ENCODE measurements at places on chromosomes 5 and 9. TPM values are rescaled to one million over a fixed set of nuclear protein-coding genes. Genes with fewer than 3 reads are reported as not detected.

- peak overlapping the region; percentile 100 for H3K27ac ChIP-seq
- no peaks in the 10 kb centered on the region for H3K27me3 ChIP-seq
- peaks cover 2% of the 10 kb centered on the region for H3K36me3 ChIP-seq
- H3K4me1 ChIP-seq, result peaks cover 26% of the 10 kb centered on the region
Measured at GRCh38 chr9:6681957-6682501, 36.5 kb upstream of the GLDC start.

Gene SCGB3A2
- total RNA-seq, result not detected

Gene NNT
- total RNA-seq, result 120 TPM

DNA sequence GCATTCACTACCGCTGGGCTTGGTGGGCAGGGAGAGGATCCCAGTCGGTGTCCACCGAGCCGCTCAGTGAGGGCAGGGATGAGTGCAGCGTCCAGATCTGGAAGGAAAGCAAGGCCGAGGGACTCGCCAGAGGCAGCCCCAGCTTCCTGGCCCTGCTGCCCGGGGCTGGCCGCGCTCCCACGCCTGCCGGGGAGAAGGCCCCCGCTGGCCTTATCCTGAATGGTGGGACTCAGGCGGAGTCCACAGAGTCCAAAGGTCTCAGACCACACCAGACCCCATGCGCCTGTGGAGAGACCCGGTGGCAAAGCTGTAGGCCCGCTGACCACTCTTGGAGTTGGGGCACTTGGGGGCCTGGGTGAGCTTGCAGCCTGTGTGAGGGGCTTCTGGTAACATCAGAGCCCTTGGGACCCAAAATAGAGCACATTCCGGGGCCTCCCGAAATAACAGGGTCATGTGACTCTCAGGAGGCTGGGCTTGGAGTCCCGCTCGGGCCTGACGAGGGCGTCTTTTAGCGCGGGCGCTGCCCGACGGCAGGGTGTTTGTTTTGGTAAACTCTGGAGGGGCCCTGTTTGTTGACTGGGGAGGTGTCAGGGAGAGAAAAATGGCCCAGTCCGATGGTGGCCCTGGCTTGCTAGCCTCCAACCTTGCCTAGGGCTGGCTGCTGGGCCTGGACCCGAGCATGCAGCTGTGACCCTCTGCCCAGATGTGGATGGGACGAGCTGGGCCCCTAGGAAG, 2.8 kb downstream of the RXRA start:
- H3K36me3 ChIP-seq, result no peaks in the 10 kb centered on the region
- peaks cover 44% of the 10 kb centered on the region for H3K4me1 ChIP-seq
- H3K27me3 ChIP-seq, result no peaks in the 10 kb centered on the region
- H3K27ac ChIP-seq, result peak overlapping the region; percentile 81
- DNase-seq, result no peak

Gene SLC6A7
- not detected for total RNA-seq

DNA sequence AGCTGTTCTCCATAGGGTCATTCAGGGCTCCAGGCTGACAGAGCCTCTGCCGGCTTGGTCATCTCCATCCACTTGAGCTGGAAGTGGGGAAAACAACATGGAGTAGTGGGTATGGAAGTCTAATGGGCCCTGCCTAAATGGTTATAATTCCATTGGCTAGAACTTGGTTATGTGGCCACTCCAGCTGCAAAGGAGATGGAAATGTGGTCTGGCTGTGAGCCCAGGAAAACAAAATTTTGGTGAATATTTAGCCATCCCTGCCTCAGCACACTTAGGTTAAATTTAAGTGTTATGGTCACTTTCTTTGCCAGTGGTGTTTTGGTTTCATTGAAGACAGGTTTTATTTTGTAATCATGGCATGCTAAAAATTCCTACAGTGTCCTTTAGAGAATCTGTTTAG, 112.3 kb downstream of the SMARCA2 start:
- no peak overlapping the region for H3K4me3 ChIP-seq
- H3K36me3 ChIP-seq, result peaks cover 7% of the 10 kb centered on the region
- H3K4me1 ChIP-seq, result peaks cover 53% of the 10 kb centered on the region
- H3K27me3 ChIP-seq, result no peaks in the 10 kb centered on the region

- peak overlapping the region; percentile 6 for H3K27ac ChIP-seq
- H3K36me3 ChIP-seq, result no peaks in the 10 kb centered on the region
Measured at GRCh38 chr5:67809589-67809988, 406.0 kb upstream of the PIK3R1 start.

DNA sequence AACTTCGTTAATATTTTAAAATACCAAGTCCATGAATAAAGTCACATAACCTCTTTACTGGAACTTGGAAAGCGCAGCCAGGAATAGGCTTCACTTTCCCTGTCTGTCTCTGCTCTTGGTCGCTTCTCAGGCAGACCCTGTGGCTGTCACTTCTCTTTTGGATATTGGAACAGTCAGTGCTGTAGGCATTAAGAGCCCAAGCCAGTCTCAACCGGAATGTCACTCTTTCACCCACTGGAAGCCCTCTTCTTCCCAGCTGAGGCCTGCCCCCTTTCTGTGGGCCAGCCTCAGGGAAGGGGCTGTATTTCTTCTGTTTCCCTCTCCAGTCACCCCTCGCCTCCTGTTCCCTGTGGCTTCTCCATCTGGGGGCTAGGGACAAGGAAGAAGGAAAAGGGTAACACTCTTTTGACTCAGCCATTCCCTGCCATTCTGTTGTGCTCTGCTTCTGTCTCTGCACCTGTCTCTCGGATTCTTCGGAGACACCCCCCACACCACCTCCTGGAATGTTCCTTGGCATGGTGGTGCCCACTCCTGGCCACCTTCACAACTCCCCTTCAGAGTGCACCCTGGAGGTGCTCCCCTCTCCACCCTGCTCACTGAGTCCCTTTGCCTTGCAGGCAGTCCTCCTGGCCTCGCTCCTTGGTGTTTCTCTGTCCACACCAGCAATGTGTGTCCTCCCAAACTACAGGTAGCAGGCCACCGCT, 103.4 kb downstream of the TRIO start:
- no peaks in the 10 kb centered on the region for H3K27me3 ChIP-seq
- no peak for DNase-seq
- no peaks in the 10 kb centered on the region for H3K36me3 ChIP-seq
- peaks cover 86% of the 10 kb centered on the region for H3K4me1 ChIP-seq

DNA sequence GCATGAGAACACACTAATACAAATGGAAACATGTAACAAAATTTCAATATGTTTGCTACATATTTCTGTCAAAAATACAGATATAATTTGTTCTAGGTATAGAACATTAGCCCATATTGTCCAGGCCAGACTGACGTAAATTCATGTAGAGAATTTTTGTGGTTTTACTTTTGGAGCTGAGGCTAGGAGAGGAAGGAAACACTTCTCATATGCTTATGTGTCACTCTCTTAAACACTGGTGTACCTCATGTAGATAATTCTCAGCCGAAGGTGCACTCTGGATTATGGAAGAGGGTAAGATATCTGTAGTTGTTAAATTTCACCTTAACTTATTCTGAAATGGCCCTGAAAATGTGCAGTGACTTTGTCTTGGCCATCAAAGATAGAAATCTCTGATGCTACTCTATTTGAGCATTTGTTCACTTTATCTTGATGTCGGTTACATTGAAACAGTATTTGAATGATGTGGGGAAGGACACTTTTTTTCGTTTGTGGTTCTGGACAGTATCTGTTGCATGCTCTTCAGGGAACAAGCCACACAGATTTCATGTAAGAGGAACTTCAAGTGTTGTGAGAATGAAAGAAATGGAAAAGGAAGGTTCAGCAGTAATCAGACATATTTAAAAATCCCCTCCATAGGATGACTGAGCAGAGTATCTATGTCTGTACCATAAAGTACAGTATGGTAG, 202.7 kb downstream of the SPATA31D1 start:
- H3K36me3 ChIP-seq, result no peaks in the 10 kb centered on the region
- no peaks in the 10 kb centered on the region for H3K4me1 ChIP-seq
- H3K27me3 ChIP-seq, result no peaks in the 10 kb centered on the region

- H3K4me3 ChIP-seq, result no peak overlapping the region
- H3K36me3 ChIP-seq, result no peaks in the 10 kb centered on the region
- no peaks in the 10 kb centered on the region for H3K4me1 ChIP-seq
Measured at GRCh38 chr5:102241809-102242421, 54.2 kb downstream of the SLCO4C1 start.

- no peak overlapping the region for H3K27ac ChIP-seq
- no peak overlapping the region for H3K4me3 ChIP-seq
- H3K4me1 ChIP-seq, result peaks cover 15% of the 10 kb centered on the region
- DNase-seq, result no peak
Measured at GRCh38 chr5:120874081-120874862, 410.2 kb downstream of the PRR16 start.

GRCh38 chr9:126337729-126338372, 11.2 kb downstream of the MVB12B start:
- H3K27me3 ChIP-seq, result no peaks in the 10 kb centered on the region
- H3K4me1 ChIP-seq, result peaks cover 45% of the 10 kb centered on the region
- no peak for DNase-seq

- no peak overlapping the region for H3K4me3 ChIP-seq
- no peak for DNase-seq
- H3K36me3 ChIP-seq, result peaks cover 2% of the 10 kb centered on the region
- peak overlapping the region; percentile 30 for H3K27ac ChIP-seq
- H3K27me3 ChIP-seq, result no peaks in the 10 kb centered on the region
Measured at GRCh38 chr5:146081556-146081955, 23.8 kb downstream of the PLAC8L1 start.

DNA sequence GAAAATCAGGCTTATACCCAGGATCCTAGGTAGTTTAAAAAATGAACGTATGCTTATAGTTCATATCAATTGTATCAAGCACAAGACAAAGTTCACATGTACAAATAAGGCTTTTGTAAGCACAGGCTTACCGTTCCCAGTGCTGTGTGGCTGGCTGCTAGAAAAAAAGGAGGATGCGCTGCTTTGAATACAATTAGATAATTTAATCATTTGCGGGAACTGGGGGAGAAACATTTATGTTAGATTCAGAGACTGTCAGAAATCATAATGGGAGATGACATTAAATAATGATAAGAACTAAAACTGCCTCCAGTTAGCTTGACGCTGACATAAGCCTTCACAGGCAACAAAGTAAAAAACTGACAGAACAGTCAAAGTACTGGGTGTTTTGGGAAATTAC, 93.2 kb downstream of the FNBP1 start:
- H3K27me3 ChIP-seq, result no peaks in the 10 kb centered on the region
- peaks cover 4% of the 10 kb centered on the region for H3K36me3 ChIP-seq
- peaks cover 7% of the 10 kb centered on the region for H3K4me1 ChIP-seq

Gene ARID3C
- not detected for total RNA-seq

DNA sequence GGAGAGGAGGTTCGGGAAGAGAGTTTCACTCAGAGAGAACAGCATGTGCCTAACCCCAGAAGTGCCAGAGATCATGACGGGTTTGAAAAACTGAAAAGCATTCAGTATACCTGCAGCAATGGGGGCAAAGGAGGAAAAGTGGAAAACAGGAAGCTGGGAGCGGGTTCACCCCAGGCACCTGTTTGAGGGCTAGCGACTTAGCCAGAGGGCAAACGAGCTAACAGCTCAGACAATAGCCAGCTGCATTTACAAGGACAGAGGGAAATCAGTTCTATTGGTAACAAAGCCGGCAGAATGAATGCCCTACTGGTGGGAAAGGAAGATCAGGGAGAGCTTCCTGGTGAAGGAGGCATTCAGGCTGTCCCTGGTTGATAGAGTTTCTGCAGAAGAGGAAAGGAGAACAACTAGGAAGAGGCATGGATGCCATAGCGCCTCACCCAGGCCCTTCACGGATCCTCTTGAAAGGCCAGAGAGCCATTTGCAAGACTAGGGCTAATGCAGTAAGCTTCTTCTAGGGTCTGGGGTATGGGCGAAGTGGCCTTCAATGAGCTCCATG, 141.7 kb upstream of the ADRA1B start:
- H3K4me3 ChIP-seq, result no peak overlapping the region
- no peaks in the 10 kb centered on the region for H3K36me3 ChIP-seq
- H3K4me1 ChIP-seq, result peaks cover 16% of the 10 kb centered on the region
- H3K27ac ChIP-seq, result no peak overlapping the region
- DNase-seq, result no peak

DNA sequence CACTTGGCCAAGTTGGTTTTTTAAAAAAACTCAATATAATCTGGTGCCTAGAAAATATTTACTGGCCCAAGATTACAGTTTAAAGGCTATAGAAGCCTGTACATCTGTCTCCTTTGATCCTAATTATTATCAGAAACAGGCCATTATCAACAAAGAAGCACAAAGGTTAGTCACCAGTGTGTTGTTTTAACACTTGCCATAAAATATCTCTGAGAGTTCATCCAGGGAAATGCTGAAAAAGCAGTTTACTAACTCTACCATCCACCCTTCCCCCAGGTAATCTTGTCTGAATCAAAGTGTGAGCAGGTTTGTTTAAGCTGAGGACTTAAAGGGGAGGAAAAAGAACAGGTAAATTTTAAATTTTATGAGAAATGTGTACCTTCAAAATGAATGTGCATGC, 13.3 kb upstream of the TRPM6 start:
- DNase-seq, result no peak
- no peaks in the 10 kb centered on the region for H3K4me1 ChIP-seq
- peaks cover 13% of the 10 kb centered on the region for H3K27me3 ChIP-seq
- no peak overlapping the region for H3K4me3 ChIP-seq
- H3K36me3 ChIP-seq, result no peaks in the 10 kb centered on the region

- no peaks in the 10 kb centered on the region for H3K36me3 ChIP-seq
- H3K27me3 ChIP-seq, result peaks cover 13% of the 10 kb centered on the region
- peak; percentile 38 for DNase-seq
Measured at GRCh38 chr9:134895908-134896833, 15.6 kb downstream of the FCN2 start.

DNA sequence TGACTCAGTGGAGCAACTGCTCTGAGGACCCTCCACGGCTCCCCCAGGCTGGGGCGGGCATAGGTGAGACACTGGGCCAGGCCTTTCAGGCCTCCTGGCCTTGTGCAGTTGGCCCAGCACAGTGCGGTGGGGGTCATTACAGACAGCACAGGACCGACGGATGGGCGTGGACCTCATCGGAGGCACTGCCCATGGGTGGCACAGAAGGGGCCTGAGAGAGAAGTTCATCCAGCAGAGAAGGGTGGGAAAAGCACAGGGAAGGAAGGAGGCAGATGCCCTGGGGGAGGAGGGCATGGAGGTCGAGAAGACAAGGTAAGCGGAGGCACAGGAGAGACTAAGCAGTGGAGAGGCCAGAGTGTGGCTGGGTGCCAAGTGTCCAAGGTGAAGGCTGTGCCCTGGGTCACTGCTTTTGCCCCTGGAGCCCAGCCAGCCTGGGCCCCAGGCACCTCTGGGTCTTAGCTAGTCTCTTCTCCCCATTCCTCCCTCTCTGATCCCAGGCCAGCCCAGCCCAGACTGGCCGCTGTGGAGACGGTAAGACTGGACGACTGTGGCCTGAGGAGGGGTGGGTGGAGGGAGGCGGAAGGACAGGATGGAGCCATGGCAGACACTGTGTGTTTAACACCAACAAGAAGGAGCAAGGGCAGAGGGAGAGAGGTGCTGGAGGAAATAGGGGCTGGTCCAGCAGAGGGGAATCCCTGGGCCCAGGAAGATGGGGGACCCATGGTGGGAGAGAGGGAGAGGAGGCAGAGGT, 5.7 kb downstream of the IL3 start:
- H3K4me3 ChIP-seq, result no peak overlapping the region
- H3K27ac ChIP-seq, result no peak overlapping the region
- H3K36me3 ChIP-seq, result no peaks in the 10 kb centered on the region
- peak; percentile 81 for DNase-seq
- no peaks in the 10 kb centered on the region for H3K27me3 ChIP-seq

DNA sequence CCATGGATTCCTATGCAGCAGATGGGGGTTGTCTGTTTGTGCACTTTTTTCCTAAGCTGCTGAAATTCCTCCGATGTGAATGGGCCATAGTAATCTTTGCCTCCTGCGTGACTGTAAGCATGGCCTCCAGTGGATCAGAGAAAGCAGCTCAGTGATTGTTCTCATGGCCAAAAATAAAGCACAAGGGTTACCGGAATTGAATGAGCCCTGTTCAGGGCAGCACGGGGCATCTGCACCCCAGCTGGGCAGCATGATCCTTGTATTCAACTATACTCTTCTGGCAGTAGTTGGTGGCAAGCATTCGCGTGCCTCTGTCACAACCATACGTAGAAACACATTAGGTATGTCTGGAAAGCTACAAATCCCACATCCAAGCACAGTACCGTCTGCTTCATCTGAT, 193.9 kb downstream of the RORB start:
- peak; percentile 35 for DNase-seq
- peaks cover 13% of the 10 kb centered on the region for H3K27me3 ChIP-seq
- no peaks in the 10 kb centered on the region for H3K36me3 ChIP-seq
- H3K4me1 ChIP-seq, result no peaks in the 10 kb centered on the region
- no peak overlapping the region for H3K4me3 ChIP-seq
